ENCODE measurements at places on chromosomes 1 and 21.

DNA sequence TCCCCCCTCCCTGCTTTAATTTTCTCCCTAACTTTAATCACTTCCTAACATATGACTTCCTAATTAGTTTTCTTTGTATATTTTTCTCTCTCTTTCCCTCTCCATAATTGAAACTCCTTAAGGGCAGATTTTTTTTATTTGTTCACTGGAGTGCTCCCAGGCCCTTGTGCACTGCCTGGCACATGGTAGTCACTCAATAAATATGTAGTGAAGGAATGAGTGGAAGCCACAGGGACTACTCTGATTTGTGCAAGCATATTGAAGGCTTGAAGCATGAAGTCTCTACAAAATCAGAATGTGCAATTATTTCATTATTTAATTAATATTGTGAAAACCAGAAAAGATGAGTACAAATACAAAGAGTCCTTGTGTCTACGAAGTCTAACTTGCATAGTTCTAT is 41.5 kb downstream of the SNX7 start:
- no peak for DNase-seq

GRCh38 chr1:114094675-114095074 is 59.0 kb downstream of the SYT6 start:
- DNase-seq, result no peak

- DNase-seq, result no peak
Measured at GRCh38 chr21:29084372-29084771, 10.9 kb upstream of the CCT8 start.

GRCh38 chr1:110481968-110482623 is 31.1 kb downstream of the PROK1 start:
- no peak for DNase-seq

GRCh38 chr1:55844322-55844721 is 629.2 kb upstream of the USP24 start:
- no peak for DNase-seq

DNA sequence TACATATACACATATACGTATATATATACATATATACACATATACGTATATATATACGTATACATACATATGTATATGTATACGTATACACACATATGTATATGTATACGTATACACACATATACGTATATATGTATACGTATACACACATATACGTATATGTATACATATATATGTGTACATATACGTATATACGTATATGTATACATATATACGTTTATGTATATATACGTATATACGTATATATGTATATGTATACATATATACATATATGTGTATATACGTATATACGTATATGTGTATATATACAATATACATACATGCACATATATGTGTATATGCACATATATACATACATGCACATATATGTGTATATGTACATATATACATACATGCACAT is 396.2 kb upstream of the DUSP10 start:
- DNase-seq, result no peak

GRCh38 chr1:22273686-22274681 is 131.1 kb upstream of the WNT4 start:
- no peak for DNase-seq

GRCh38 chr1:225911191-225912130 is 12.6 kb downstream of the PYCR2 start:
- no peak for DNase-seq
